ENCODE measurements at places on chromosomes 7 and 10. TPM values are rescaled to one million over a fixed set of nuclear protein-coding genes. Genes with fewer than 3 reads are reported as not detected.

DNA sequence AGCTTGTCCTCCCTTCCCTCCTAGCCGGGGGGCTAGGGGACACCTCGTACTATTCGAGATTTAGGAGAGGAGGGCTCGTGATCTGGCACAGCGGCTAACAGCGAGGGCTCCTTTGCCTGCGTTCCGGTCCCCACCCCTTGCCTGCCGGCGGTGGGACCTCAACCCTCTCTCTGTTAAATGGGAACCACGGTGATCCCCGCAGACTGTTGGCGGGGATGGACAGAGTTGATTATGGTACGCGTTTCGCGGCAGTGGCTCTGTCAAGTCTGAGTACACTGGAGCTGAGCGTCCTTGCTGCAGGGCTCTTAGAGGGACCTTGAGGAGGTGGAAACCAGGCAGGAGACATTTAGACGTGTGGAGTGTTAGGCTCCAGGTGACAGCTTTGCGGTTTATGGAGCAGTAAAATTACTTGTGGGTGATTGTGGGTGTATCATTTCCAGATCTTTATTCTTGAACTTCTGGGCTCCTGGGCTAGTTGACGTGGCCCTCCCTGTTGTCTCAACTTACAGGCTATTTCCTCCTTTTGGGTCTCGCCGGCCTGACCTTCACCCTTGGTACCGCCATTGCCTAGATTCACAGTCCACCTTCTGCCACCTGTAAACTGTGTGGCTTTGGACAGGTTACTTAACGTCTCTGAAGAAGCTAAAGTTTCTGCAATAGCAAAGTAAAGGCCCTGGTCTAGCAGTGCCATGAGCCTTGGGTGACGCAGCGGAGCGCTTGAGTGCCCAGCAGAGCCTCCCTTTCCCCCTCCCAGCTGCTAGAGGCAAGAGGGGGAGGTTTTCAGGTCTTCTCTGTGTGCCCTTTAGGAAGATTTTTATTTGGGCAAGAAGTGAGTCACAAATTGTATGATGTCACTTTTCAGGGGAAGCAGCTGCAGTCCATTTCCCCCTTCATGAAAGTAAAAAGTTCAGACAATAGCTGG is 739 bp downstream of the CASP7 start:
- H3K27me3 ChIP-seq = no peaks in the 10 kb centered on the region
- peaks cover 17% of the 10 kb centered on the region for H3K36me3 ChIP-seq
- peaks cover 14% of the 10 kb centered on the region for H3K4me1 ChIP-seq
- H3K4me3 ChIP-seq = peak overlapping the region; percentile 78

The PRF1 gene
- total RNA-seq = 2.7 TPM

GRCh38 chr10:126634911-126635310 is 35.6 kb downstream of the C10orf90 start:
- H3K36me3 ChIP-seq = no peaks in the 10 kb centered on the region

DNA sequence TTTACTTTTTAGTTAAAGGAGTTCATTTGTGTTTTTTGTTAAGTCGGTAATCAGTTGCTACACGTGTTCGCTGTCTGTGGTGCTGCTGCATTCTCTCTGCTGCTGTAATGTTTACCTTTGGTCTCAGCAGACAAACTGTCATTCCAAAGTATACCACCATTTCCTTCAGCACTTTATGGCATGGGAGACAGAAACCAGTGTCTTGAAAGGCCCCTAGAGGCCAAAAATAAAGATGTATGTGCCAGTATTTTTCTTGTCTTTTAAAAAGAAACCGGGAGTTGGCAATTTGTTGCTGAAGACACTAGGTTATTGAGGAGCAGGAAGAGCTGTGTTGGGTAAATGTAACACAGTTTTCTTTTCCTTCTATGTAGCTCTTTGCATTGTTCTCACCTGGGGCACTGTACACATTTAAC is 24.1 kb downstream of the ZNF92 start:
- no peak overlapping the region for H3K27ac ChIP-seq
- H3K27me3 ChIP-seq = no peaks in the 10 kb centered on the region
- peaks cover 19% of the 10 kb centered on the region for H3K36me3 ChIP-seq
- no peaks in the 10 kb centered on the region for H3K4me1 ChIP-seq

GRCh38 chr7:23232966-23233365 is 13.6 kb upstream of the GPNMB start:
- no peak overlapping the region for H3K4me3 ChIP-seq
- no peak overlapping the region for H3K27ac ChIP-seq
- no peaks in the 10 kb centered on the region for H3K27me3 ChIP-seq
- peaks cover 4% of the 10 kb centered on the region for H3K4me1 ChIP-seq

DNA sequence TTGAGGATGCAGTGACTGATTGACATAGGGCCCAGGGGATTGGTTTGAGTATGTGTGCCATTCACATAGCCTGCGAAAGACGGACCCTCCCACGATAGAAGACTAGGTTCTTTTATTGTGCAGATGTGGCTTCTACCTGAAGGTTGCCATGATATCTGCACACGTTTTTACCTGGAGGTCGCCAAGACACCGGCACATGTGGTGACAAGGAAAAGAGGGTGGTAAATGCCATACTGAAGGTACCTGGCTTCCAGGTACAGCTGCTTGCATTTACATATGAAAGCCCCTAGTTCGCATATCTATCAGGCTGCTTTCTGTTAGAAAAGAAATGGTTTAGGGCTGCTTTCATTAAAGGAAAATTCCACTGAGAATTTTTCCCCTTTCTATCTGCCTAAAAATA is 43.6 kb downstream of the ZNF22 start:
- no peak for DNase-seq
- H3K4me1 ChIP-seq = no peaks in the 10 kb centered on the region
- H3K27me3 ChIP-seq = no peaks in the 10 kb centered on the region
- no peak overlapping the region for H3K27ac ChIP-seq

Measured in tibial nerve (tissue), 4 donors.